Umbilical cord (tissue), 2 donors: ENCODE measurements at places on chromosomes 5 and 9. TPM values are rescaled to one million over a fixed set of nuclear protein-coding genes. Genes with fewer than 3 reads are reported as not detected.

GRCh38 chr9:80231318-80232236 lies 659.8 kb downstream of the TLE4 start:
- no peak for DNase-seq

GRCh38 chr9:37167456-37168047 lies 47.2 kb downstream of the ZCCHC7 start:
- no peak for DNase-seq

Gene TPPP
- total RNA-seq, result 1.9 TPM

GRCh38 chr5:151862811-151863472 lies 61.7 kb downstream of the GLRA1 start:
- DNase-seq, result no peak

Gene C7
- 32.3 TPM for total RNA-seq
